ENCODE measurements at places on chromosomes 13 and 19.
A peak's percentile ranks its signal among the peaks of the same experiment; 100 is the strongest.

- DNase-seq: no peak
These were observed 521.5 kb downstream of the SLITRK6 start for GRCh38 chr13:85277748-85278147.

DNA sequence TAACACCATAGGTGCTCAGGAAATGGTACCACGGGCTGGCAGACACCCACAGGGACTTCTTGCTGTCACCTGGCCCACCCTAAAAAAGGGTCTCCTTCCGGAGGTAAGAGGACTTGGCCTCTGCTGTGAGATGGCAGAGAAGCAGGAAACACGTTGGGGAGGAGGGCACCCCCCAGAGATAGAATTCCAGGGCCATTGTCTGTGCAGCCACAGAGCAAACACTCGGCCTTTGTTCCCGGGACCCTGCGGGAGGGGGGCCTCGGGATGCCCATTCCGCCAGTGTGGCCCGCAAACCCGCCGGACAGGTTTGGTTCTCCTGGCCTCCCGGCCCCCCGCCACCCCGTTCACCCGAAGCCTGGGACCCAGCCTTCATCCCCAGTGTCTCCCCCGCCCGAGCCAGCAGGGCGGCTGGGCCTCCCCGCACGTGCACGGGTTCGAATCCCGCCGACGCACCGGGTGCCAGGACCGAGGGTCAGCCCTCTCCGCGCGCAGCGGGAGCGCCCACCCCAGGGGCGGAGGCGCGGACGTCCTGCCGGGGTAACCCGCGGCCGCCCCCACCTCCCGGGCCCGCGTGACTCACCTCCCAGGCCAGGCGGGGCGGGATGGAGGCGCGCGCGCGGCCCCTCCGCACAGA, 714 bp downstream of the PLPP2 start:
- DNase-seq: no peak

GRCh38 chr19:34128558-34129250, 43.6 kb upstream of the LSM14A start:
- DNase-seq: no peak

DNA sequence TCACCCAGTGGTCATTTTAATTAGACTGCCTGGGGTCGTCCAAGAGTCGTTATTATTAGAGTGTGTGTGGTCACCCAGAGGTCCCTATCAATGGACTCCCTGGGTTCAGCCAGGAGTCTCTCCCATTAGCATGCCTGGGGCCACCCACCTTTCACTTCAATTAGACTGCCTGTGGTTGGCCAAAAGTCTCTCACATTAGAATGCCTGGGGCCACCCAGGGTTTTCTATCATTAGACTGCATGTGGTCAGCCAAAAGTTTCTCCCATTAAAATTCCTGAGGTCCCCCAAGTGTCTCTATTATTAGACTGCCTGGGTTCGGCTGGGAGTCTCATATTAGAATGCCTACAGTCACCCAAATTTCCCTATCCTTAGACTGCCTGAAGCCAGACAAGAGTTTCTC, 1472.6 kb downstream of the UQCRFS1 start:
- no peak for DNase-seq

DNA sequence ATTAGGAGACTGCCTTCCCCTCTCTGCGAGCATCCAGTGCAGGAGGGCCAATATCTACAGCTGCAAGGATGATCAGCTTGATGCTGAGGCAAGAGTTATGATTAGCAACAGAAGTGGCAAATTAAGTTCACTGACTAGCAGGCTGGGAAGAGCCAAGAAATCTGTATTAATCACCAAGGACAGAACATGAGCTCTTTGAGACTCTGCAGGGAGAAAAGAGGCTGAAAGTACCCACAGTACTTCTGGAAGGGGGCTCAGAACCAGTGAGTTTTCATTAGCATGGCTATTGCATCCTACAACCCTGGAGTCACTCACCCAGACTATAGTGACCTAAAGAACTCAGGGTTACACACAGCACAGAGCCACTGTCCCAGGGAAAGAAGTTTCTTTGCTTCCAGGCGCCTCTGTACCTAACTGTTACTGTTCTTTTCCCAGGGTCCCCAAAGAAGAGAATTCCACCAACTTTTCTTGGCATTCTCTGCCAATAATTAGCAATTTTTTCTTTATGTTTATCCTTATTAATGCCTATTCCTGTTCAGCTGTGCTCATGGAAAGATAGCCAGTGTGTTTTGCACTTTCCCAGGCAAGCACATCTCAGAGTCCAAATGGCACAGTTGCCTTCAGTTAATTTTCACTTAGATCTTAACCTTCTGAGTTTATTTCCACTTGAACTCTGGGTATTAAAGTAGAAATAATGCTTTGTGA, 25.8 kb upstream of the MEDAG start:
- DNase-seq: no peak

DNA sequence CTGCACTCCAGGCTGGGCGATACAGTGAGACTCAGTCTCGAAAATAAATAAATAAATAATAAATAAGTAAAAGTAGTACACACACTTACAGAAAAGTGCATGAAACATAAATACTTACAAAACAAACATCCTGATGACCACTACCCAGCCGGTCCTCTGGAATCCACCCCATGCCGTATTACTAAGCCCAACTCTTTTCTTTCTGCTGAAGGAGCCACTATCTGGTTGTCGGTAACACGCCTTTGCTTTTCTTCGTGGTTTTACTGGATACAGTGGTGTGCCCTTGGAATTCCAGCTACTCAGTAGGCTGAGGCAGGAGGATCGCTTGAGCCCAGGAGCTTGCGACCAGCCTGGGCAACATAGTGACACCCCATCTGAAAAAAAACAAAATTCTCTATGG, 39.4 kb downstream of the CELF5 start:
- DNase-seq: no peak

GRCh38 chr13:31048521-31048920, 113.2 kb downstream of the HSPH1 start:
- no peak for DNase-seq

DNA sequence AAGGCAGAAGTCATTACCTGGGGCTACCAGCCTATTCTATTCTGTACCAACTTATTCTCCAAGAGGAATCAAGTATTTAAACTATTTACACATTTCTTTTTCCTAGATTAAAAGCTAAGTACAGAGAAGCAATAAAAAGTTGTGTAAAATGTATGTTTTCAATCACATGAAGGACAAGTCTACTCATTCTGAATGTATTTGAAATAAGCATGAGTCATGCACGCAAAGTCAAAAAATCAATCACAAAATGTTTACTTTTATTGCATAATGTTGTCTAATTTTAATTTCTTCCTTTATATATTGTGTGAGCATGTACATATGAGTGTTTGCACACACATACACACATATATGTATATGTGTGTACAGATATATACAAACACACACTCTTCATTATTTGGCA, 136.7 kb downstream of the DACH1 start:
- DNase-seq: no peak

GRCh38 chr19:55099557-55100506, 17.6 kb downstream of the PPP1R12C start:
- no peak for DNase-seq

DNA sequence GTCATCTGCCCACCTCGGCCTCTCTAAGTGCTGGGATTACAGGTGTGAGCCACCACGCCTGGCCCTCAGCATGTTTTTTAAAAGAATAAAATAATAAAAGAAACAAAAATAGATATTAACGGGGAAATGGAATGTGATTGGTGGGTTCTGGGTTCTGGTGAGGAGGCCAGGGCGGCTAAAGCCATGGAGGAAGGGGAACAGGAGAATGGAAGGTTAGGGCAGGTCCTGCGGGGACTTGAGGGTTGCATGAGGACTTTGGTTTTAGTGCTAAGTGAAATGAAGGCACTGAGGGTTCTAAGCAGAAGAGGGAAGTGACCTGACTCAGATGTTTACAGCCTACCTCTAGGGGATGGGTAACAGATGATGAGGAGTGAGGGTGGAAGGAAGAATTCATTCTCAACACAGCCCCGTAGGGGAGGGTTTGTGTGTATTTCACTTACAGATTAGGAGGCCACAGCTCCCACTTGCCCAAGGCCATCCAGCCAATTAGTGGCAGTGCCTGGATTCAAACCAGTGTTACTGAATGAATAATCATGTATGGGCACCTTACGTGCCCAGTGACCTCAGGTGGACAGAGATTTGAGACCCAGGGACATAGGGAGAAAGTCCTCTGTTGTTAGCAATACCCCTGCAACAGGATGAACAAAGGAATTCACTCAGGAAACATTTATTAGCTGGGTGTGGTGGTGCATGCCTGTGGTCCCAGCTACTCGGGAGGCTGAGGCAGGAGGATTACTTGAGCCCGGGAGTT, 6.7 kb upstream of the MRPL4 start:
- DNase-seq: peak; percentile 82

DNA sequence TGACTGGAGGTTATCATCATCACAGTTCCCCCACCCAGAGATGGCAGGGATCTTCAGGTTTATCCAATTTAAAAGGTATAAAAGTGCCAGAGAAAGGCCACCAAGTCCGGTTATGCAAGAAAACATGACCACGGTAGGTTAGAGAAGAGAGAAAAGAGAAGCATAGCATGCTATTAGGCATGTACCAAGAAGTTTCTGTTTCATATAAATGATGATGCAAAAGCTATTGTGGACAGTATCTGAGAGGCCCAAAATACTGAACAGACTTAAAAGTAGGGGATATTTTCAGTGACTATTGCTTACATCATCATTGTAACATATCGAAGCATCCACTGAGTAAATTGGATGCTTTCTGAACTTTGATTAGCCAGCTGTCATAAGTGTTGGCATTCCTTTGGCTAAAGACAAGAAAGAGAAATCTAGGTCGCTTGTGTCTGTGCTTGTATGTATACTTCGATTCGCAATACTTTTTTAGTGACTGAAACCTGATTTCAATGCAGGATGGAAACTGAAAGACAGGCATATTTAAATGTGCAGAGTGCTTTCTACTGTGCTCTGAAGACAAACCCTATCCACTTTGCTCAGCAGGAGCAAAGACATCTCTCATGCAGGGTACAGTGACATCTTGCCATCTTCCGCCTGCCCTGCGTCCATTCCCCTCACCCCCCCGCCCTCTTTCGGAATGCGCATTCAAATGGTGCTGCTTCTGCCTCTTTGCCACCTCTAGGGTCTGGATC, 180.3 kb downstream of the SHISA2 start:
- DNase-seq: no peak

DNA sequence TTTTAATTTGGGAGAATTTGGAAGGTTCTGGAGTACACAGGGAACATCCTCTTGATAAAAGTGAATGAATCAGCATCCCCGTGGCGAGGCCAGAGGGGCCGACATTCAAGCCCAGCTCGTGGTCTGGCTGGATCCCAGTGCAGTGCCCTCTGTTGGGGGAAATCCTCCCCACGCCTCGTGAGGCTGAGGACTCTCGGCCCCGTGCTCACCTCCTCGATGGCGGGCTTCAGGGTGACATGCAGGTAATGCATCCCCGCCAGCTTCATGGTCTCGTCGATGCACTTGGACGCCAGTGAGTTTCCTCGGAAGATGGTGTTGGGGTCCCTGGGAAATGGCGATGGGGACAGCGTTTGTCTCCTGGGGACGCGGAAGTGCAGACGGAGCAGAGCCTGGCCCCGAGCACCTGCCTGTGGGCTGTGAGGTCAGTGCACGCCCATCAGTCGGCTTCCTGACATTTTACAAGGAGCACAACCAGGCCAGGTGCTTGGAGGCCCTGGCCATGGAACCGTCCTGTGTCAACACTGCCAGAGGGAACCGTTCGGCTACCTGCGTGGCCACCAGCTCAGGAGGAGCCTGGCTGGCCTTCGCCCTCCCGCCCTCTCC, 43.3 kb upstream of the C13orf46 start:
- no peak for DNase-seq

DNA sequence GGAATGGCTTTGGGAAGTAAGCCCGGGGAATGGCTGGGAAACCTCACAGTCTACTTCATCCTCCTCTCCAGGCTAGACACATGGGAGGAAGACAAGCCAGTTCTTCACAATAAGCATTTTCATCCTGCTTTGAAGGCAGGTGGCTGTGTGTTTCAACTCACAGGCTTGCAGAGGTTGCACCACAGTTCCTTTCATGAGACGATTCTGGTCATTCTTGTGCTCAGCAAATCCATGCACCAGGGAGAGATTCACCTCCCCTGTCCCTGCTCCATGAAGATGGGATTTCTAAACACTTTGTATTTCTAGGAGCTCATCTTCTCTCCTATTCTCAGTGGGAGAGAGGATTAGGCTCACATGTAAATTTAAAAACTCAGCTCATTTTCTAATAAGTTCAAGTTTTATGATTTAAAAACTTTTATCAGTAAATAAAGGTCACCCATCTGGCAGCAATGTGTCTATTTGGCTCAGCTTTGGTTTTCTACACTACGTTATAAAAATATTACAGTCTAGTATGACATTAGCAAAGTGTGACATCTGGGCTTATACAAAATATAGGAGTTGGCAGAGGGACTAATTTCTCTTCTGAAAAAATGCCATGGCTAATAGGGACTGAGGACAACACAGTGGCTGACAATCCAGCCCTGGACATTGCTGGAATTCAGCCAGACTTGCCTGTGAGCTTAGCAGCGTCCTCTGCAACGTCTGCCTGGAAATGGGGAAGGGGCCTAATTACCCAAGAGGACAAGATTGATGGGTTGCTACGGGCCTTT, 283.2 kb upstream of the SLC10A2 start:
- DNase-seq: no peak

DNA sequence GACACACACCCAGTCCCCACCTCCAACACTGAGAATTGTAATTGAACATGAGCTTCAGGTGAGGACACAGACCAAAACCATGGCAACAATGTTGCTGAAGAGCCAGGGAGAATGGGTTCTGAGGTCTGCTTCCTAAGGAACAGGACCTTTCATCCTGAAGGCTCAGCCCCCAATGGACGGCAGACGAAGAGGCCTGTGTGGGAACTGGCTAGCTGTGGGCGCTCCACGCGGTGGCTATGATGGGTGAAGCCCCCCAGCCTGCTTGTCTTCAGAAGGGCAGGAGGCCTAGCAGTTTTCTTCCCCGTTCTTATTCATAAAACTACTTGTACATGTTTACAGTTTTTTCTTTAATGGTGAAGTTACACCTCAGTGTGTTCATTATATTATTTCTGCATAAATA, 136.1 kb upstream of the SPACA7 start:
- no peak for DNase-seq

DNA sequence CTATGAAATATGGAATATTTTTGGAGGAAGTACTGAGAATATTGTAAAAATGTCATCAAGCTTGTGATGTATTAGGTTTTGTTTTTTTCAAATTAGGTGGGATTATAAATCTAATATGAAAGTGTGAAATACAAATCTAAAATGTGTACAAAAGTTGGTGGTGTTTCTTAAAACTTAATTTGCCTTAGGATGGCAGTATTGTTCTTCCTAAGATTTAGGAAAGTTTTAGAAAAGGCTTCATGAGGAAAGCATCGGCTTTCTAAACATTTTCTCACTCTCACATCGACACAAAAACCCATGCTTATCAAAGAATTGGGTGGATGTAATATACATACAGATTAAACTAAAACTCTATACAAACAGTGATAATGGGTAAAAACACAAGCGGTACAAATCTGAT, 972.0 kb upstream of the PCDH20 start:
- DNase-seq: peak; percentile 55

- no peak for DNase-seq
These were observed 7.9 kb downstream of the CEACAM3 start for GRCh38 chr19:41804336-41804735.

DNA sequence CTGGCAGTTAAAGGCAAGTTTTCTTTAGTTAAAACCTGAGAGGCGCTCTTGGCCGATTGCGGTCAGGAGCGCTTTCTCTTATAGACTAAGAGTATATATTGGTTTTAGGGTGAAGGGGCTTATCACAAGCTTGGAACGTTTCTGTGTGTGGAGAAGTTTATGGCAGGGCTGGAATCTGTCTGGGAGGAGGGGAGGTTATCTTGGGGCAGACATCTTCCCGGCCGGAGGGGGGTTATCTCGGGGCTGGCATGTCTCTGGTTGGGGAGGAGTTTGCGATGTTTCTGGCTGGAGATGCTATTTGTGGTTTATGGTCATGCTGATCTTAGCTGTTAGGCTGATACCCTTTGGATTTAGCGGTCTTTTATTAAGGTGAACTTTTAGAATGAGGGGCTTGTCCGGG, 18.3 kb downstream of the KDM4B start:
- DNase-seq: no peak

Measured in NAMALWA (cell line).